GM12878 (cell line): ENCODE measurements at places on chromosomes 12 and 14.

- no peak for DNase-seq
Measured at GRCh38 chr12:91111366-91112325, at the start of gene LUM. TSS of gene LUM (minus strand) at chr12:91111494. CDS start at chr12:91108979, 2,515 bp downstream.

DNA sequence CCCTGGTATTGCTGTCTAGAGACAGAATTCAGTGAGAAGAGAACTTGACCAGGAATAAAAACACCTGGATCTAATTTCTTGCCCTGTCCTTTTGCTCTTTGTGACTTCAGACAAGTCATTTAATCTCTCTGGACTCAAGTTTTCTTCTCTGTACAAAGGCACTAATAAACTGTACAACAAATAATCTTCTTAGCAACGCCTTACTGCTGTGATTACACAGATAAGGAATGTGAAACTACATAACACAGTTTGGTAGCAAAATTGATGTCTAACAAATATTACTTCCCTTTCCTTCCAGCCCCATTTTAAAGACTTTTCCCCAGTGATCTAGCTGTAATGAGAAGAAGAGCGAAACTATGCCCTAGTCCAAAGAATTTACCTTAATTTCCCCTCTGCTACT is 69.3 kb downstream of the BCAT1 start:
- no peak for DNase-seq

GRCh38 chr14:96104469-96105057 is 65.4 kb downstream of the C14orf132 start:
- DNase-seq: no peak

DNA sequence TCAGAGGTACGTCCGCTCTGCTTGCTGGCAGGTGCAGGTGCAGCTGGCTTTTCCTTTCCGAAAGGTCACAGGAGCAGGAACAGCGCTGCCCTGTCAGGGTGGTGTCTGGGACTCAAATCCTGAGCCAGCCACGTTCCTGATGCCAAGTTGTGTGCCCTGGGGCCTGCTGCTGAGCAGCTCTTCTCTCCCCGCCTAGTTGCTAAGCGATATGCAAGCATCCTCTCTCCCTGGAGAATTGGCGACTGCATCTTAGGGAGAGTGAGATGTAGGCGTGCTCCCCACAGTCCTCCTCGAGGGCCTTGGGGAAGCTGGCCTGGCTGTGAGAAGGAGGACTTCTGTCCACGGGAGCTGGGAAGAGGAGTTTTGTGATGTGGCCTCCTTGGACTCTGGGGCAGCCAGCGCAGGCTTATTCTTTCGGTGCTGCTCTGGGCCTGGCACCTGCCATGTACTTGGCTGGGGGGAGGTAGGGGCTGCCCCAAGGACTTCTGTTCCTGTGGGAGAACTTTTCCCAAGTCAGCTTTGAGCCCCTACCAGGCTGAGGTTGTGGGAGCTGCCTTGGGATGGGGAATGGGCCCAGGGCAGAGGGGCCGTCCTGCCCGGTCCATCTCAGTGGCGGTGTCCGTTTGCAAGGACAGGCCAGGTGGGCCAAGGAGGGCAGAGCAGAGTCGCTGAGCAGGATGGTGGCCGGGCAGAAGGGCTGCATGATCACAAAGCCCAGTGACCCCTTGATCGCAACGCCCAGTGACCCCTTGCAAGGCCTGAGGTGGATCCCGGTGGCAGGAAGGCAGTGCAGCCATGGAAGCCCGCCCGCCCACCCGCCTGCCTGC is 183.5 kb downstream of the ADGRD1 start:
- DNase-seq: no peak

DNA sequence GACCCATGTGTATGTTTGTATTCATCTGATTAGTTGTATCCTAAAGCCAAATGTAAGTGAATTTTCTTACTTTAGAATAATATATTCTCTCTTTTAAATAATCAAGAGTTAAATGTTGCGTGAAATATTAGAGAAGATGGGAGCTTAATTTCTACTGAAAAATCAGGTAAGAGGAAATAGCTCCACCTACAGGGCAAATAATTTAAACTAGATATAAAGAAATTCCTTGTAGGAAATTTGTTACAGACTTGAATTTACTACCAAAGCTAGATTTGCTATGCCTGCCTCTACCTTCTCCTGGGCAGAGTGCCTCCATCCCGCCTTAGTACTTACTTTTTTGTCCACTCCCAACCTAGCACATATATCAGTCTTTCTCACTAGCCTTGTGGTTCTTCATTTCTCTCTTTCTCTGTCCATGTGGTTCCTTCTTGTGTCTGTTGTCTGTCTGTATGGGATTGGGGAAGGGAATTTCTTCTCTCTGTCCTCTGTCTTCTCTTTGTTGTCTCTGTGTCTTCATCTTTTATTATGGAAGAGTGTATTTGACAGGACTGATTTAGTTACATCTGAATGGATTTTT is 44.7 kb downstream of the PALS1 start:
- no peak for DNase-seq

DNA sequence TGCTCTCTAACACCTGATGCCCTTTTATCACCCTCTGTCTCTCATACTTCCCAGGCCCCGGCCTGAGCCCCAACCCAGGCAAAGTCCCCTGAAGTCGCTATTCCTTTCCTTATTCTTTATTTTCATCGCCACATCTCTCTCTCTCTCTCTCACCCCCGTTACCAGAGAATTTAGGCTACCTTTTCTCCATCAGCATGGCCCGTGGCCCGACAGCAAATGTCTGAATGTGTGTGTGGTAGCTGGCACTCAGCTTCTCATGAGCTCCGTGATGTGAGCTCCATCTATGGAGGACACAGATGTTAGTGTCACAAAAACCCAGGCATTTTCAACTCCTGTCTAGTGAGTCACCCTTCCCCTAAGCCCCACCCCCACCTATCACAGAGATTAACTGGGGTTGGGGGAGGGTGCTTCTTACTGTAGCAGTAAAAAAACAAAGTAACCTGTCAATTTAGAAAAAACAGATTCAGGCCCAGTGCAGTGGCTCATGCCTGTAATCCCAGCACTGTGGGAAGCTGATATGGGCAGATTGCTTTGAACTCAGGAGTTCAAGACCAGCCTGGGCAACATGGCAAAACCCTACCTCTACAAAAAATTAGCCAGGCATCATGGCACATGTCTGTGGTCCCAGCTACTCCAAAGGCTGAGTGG is 53.8 kb downstream of the VCPKMT start:
- peak; percentile 71 for DNase-seq
